Activated CD8-positive, alpha-beta T cell treated with anti-CD3 and anti-CD28 coated beads, Interleukin-2, amount 10 ng/mL, durations not matched to agents 7 days and 5 days (primary cell): ENCODE measurements at places on chromosomes 6 and 20.

DNA sequence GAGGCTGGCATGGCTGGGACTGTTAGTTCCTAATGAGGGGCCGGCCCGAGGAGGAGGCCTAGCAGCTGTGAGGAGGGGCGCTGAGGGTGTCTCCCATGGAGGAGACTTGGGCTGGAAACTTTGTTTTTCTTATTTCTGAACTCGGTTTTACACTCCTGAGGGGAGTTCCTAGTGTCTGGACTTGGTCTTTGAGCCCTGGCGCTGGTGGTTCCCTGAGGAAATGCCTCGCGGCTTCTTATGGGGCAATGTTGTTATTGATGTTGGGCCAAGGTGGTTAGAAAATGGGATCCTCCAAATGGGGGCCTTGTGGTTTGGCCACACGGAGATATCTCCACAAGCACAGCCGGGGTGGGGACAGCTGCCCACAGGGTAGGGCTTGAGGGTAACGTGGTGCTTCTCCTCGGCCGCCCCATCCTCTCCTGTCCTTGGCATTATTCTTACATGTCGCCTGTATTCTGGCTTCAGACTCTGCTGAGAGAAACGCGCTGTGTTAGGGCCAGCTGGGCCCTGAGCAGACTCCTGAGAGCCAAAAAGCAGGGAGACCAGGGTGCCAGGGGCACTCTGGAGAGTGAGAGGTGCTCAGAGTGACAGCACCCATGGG lies 136.9 kb downstream of the FOXO3 start:
- no peaks in the 10 kb centered on the region for H3K27me3 ChIP-seq
- H3K27ac ChIP-seq = no peak overlapping the region
- no peaks in the 10 kb centered on the region for H3K4me1 ChIP-seq
- peaks cover 4% of the 10 kb centered on the region for H3K36me3 ChIP-seq

DNA sequence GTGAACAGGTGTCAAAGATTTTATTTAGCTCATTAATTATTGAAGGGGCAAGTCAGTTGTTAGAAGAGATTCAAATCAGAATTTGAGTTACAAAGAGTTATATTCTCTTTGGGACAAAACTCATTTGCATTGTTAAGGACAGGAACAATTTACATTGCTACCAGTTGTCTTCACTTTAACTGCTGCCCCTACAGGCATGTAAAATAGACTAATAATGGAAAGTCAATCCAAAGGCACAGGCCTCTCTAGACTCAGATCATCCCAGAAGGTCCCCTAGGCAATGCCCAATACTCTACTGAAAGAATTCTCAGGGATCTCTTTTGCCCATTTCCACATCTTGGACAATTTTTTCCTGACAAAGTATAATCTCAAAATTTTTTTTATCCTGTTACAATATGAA lies 95.7 kb downstream of the SCP2D1 start:
- no peaks in the 10 kb centered on the region for H3K4me1 ChIP-seq
- no peak for DNase-seq
- no peaks in the 10 kb centered on the region for H3K36me3 ChIP-seq

DNA sequence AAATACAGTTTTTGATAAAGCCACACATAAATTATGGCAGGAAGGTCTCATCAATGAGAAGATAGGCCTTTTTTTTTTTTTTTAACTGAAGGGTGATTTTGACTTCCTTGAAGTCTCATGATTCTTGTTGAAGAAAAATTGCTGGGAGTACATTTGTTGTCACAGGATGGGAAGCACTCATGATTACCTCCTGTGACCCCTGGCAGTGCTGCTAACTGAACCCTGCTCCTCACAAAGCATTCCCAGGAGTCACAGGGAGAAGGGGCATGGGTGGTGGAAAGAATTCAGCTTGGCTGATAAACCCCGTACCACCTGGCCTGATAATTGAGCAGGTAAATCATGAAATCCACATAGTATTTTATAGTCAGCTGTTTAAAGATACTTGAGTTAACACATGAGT lies 86.9 kb downstream of the CD109 start:
- DNase-seq = no peak
- no peak overlapping the region for H3K27ac ChIP-seq
- H3K4me3 ChIP-seq = no peak overlapping the region

GRCh38 chr6:164164876-164165275 lies 750.4 kb downstream of the QKI start:
- no peaks in the 10 kb centered on the region for H3K36me3 ChIP-seq
- no peak overlapping the region for H3K4me3 ChIP-seq
- H3K4me1 ChIP-seq = no peaks in the 10 kb centered on the region
- H3K27ac ChIP-seq = no peak overlapping the region
- DNase-seq = no peak

GRCh38 chr20:7333841-7334240 lies 566.4 kb downstream of the BMP2 start:
- no peaks in the 10 kb centered on the region for H3K4me1 ChIP-seq
- no peak overlapping the region for H3K27ac ChIP-seq
- no peak overlapping the region for H3K4me3 ChIP-seq
- H3K36me3 ChIP-seq = no peaks in the 10 kb centered on the region

DNA sequence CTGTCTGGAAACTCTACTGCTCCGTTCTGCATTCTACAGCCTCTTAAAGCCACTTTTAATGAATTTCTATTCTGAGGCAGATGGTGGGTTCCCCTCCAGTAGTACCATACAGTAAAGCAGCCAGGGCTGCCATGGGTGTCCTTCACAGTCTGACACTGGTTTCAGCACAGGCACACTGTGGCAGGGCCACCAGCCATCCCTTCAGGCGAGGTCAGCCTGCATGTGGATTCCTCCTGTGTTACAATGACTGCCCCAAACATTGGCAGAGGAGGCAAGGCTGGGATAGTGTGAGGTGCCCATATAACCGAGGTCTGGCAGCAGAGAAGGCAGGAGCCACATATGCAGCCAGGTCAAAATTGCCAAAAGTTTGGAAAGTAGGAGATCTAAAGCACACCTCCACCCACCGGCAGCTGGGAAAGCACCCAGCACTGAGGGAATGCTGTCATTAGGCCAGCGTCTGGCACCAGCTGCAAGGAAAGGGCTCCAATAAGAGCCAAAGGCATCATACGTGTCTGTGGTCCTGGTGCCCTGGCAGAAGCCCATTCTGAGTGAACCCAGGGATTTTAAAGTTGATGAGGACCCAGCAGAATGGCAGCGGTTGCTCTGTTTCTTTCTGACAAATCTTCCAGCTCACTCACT lies 24.0 kb downstream of the STK35 start:
- H3K36me3 ChIP-seq = peaks cover 16% of the 10 kb centered on the region
- no peaks in the 10 kb centered on the region for H3K27me3 ChIP-seq
- no peak for DNase-seq
- H3K4me3 ChIP-seq = no peak overlapping the region
- H3K4me1 ChIP-seq = peaks cover 17% of the 10 kb centered on the region
- H3K27ac ChIP-seq = no peak overlapping the region

DNA sequence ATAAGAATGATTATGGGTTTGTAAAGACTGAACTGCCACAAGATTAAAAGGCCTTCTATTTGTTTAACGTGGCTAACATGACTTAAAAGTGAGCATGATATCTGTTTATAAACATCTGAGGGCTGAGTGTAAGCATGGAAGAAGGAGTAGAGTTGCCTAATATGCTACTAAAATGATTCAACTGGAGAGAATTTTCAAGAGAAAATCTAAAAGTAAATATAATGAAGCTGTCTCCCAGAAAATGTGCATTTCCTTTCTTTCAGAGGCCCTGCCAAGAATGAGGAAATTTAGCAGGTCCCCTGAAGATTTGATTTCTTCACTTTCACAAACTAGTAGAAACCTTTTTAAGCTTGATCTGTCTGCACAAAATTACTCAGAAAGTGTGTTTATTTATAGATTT lies 4.2 kb upstream of the EYA4 start:
- peaks cover 20% of the 10 kb centered on the region for H3K27me3 ChIP-seq
- DNase-seq = no peak
- peaks cover 7% of the 10 kb centered on the region for H3K4me1 ChIP-seq
- H3K4me3 ChIP-seq = no peak overlapping the region
- H3K27ac ChIP-seq = no peak overlapping the region
- no peaks in the 10 kb centered on the region for H3K36me3 ChIP-seq
